ENCODE measurements at places on chromosomes 6 and 20. TPM values are rescaled to one million over a fixed set of nuclear protein-coding genes. Genes with fewer than 3 reads are reported as not detected.

DNA sequence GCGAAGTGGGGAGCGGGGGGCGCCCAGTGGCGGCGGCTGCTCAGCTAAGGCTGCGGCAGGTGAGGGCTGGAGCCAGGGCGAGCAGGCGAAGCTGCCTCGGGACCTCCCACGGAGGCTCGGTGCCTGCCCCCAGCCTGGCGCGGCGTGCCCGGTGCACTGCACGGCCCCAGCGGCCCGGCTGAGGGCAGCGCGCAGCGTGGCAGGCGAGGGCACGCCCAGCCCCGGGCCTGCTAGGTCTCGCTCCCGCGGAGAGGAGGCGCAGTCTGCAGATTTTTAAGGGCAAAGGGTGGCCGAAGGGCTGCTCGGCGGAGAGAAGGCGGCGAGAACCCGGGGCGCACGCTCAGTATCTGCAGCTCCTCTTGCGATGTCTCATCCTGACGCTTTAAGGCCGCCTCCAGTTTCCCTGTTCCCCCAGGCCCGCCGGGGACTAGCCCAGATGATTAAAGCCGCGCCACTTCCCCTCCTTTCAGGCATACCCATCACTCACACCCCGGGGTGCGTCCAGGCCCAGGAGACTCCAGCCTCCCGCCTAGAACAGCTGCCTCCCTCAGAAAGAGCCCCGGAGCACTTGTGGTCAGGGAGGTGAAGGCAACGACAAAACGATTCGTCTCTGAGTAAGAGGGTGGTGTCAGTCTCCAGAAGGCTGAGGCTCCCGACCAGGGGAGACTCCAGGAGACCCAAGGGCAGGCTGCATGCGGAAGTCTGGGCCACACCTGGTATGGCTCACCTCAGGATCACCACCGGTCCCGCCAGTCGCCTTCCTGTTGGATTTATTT, at the start of gene FERMT1:
FERMT1 (minus strand) TSS at position 158 of the 776 bp plus-strand sequence. CDS start 3,476 bp downstream, outside the sequence.
- H3K4me1 ChIP-seq = peaks cover 5% of the 10 kb centered on the region
- peaks cover 28% of the 10 kb centered on the region for H3K27me3 ChIP-seq

GRCh38 chr6:109503327-109504224, 20.6 kb upstream of the ZBTB24 start:
- no peak for DNase-seq
- H3K36me3 ChIP-seq = no peaks in the 10 kb centered on the region
- H3K4me3 ChIP-seq = no peak overlapping the region
- no peak overlapping the region for H3K27ac ChIP-seq

GRCh38 chr20:258963-259362, 1.4 kb downstream of the DEFB132 start:
- DNase-seq = peak; percentile 7
- peaks cover 11% of the 10 kb centered on the region for H3K4me1 ChIP-seq
- no peak overlapping the region for H3K4me3 ChIP-seq
- no peaks in the 10 kb centered on the region for H3K36me3 ChIP-seq
- H3K27me3 ChIP-seq = peaks cover 6% of the 10 kb centered on the region

GRCh38 chr6:33799454-33800113, 4.2 kb downstream of the MLN start:
- H3K4me1 ChIP-seq = no peaks in the 10 kb centered on the region
- H3K27ac ChIP-seq = no peak overlapping the region
- DNase-seq = no peak
- no peaks in the 10 kb centered on the region for H3K36me3 ChIP-seq
- peaks cover 14% of the 10 kb centered on the region for H3K27me3 ChIP-seq

DNA sequence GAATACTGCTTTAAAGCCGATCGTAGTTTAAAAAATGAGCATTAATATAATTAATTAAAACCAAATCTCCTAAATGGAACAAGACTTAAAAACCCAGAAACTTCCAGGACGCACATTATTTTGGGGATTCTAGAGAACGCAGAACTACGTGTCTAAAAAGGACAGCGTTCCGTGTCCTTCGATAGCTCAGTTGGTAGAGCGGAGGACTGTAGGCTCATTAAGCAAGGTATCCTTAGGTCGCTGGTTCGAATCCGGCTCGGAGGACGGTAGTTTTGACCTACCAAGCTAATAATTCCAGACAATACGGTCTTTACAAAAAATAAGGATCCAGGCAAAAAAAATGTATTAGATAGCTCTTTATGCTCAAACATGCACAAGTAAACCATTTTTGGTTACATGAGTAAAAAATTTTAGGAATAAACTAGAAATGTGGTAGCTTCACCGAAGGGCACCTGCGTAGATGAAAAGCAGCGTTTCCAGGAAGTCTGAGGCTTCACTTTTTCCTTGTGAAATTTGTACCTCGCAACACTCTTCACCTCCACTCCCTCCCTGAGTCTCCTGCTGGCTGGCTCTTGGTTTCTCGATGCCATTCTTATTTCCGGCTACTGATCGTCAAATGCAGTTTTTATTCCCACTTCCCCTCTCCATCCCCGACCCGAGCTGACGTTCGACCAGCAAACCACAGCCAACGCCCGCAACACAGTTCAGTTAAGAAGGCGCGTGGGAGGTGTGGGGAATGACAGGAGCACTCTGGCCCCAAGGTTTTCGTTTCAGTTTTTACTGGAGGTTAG, 19.6 kb upstream of the ABT1 start:
- H3K27me3 ChIP-seq = peaks cover 6% of the 10 kb centered on the region
- DNase-seq = no peak
- H3K4me1 ChIP-seq = peaks cover 34% of the 10 kb centered on the region
- peak overlapping the region; percentile 87 for H3K27ac ChIP-seq

DNA sequence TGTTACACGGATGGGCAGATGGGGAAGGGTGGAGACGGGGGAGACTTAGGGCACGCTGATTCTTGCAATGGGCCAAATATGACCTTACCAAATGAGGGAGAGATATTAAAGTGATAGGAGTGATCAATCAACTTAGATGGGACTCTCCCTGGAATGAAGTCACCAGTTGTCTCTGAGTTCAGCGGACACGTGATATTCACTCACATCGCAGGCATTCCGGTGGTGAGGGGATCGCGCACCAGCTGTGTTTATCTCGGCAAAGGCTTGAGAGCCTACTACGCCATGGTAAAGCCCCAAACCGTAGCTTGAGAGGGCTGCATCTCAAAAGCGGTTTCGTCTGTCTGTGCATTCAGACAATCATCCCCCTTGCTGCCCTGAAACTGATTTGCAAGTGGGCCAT, 5.5 kb downstream of the BMP7 start:
- H3K27ac ChIP-seq = no peak overlapping the region
- no peak overlapping the region for H3K4me3 ChIP-seq
- DNase-seq = no peak
- H3K27me3 ChIP-seq = peaks cover 74% of the 10 kb centered on the region
- H3K36me3 ChIP-seq = no peaks in the 10 kb centered on the region

- H3K36me3 ChIP-seq = no peaks in the 10 kb centered on the region
- H3K27me3 ChIP-seq = peaks cover 8% of the 10 kb centered on the region
- no peak overlapping the region for H3K27ac ChIP-seq
- no peak overlapping the region for H3K4me3 ChIP-seq
- no peaks in the 10 kb centered on the region for H3K4me1 ChIP-seq
Observed at GRCh38 chr20:47133809-47134456, 222.6 kb downstream of the ZMYND8 start.

DNA sequence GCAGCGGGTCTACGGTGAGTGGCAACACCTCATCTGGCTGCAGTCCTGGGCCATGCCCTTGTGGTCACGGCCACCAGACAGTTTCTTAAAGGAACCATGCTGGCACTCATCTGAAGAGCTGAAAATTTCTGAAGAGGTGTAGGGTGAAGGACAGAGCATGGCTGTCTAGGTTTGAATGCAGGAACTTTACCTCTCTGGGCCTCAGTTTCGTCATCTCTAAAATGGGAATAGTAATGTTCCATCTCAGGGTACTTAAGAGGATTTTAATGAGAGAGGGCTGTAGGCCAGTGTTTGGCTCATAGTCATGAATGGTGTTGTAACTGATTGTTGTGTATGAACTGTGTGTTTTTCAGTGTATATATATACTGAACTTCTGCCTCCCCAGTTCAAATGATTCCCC, 5.8 kb downstream of the COX4I2 start:
- peaks cover 9% of the 10 kb centered on the region for H3K4me1 ChIP-seq
- no peak overlapping the region for H3K27ac ChIP-seq
- peaks cover 11% of the 10 kb centered on the region for H3K27me3 ChIP-seq
- no peaks in the 10 kb centered on the region for H3K36me3 ChIP-seq

DNA sequence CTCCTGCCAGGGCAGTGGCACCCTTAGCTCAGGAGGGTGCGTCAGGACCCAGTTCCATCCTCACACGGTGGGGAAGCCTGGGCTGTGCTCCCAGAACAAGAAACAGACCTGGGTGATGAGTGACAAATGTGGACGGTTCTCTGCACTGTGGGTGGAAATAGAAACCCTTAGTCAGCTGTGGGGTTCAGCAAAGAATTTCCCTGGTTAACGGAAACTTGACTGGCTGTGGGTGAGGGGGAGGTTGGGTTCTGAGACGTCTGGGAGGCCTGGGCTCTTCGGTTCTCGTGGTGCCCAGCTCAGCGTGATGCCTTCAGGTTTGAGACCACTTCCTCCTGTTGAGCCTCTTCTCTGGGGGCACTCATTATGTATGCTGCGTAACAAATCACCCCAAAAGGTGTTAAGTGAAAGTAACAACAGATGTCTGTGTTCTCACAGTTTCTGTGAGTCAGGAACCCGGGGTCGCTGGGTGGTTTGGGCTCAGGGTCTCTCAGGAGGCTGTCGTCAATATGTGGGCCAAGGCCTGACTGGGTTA, 53.1 kb upstream of the FAM83D start:
- no peaks in the 10 kb centered on the region for H3K27me3 ChIP-seq
- H3K36me3 ChIP-seq = peaks cover 41% of the 10 kb centered on the region
- H3K27ac ChIP-seq = peak overlapping the region; percentile 95
- H3K4me3 ChIP-seq = peak overlapping the region; percentile 72

DNA sequence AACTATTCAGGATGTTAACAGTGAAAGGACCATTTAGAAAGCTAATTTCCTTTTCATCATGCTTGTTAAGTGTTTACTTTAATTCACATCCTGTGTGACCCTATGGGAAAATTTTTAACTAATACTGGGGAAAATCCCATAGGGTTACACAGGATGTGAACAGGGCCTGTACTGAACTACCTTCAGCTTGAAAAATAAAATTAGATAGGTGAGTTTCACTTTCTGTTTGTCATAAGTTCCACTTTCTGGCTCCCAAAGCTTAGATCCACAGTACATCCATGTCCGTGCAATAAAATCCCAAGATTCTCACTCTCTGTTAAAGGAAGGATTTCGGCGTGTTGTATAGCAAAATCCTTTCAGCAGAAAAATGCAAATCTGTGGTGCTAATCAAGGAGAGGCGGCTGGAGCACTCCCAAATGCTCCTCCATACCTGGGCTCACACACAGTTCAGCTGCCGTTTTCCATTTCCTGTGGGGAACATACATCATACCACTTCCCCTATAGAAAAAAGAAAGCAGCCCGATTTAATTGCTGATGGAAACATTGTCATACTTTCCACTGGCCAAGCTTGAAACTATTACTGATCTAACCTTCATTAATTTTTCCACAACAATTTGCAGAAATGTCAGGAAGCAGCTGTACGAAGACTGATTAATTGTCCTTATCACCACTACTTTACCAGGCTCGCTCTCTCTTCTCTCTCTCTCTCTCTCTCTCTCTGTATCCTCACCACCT, 125.2 kb downstream of the HIVEP2 start:
- H3K36me3 ChIP-seq = peaks cover 29% of the 10 kb centered on the region
- H3K27me3 ChIP-seq = no peaks in the 10 kb centered on the region
- H3K27ac ChIP-seq = peak overlapping the region; percentile 91
- peak; percentile 55 for DNase-seq
- peak overlapping the region; percentile 76 for H3K4me3 ChIP-seq

DNA sequence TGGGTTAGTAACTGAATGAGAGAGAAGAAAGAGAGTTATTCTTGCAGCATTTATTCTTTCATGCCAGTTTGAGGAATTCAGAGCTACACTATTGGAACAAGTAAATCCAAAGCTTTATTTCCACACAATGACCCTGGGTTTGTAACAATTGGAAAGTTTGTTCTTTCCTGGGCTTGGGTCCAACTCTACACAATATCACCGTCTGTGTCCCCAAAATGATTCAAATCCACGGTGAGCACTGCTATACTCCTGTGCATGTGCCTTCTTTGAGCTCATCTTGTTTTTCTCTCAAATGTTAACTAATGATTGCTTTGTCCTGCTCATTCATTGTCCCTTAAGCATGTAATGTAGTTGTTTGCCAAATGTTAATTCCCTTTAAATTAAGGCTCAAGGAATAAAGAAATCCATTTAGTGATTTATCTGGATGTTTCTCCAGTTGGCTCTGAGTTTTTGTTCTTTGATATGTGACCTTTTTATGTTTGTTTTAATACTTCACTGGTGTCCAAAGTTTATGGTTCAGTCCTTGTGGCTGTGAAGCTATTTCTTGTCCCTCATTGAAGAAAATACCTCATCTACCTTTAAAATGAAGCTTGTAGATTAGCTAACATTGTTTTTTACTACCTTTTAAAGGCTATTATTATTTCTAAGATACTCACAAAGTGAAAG, 20.5 kb upstream of the CRISP3 start:
- DNase-seq = no peak
- no peaks in the 10 kb centered on the region for H3K27me3 ChIP-seq
- H3K4me1 ChIP-seq = no peaks in the 10 kb centered on the region
- no peaks in the 10 kb centered on the region for H3K36me3 ChIP-seq
- H3K4me3 ChIP-seq = no peak overlapping the region

GRCh38 chr6:123638865-123639264, 2.1 kb upstream of the TRDN start:
- no peak for DNase-seq
- H3K4me1 ChIP-seq = no peaks in the 10 kb centered on the region
- H3K27ac ChIP-seq = no peak overlapping the region
- H3K4me3 ChIP-seq = no peak overlapping the region
- H3K27me3 ChIP-seq = no peaks in the 10 kb centered on the region

GRCh38 chr6:11328613-11329247, 96.3 kb upstream of the NEDD9 start:
- no peak for DNase-seq
- no peak overlapping the region for H3K4me3 ChIP-seq
- no peaks in the 10 kb centered on the region for H3K27me3 ChIP-seq

DNA sequence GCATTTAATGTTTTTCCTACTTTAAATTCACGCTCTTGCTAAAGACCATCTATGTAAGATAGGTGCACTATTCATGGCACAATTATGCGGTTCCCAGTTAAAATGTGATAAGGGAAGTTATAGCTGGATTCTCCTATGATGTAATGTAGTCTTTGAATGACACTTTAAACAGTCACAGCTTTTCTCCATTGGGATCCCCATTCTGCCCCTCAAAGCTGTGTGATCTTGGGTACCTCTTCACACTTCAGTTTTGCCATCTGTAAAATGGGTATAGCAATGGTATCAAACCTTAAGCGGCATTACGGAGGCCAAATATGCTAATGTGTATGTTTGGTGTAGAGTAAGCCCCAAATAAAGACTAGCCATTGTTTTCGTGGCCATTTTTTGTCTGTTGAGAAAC, 64.7 kb upstream of the ZNF217 start:
- no peak for DNase-seq
- H3K36me3 ChIP-seq = no peaks in the 10 kb centered on the region
- H3K4me1 ChIP-seq = peaks cover 62% of the 10 kb centered on the region
- peak overlapping the region; percentile 35 for H3K27ac ChIP-seq

The KIFC1 gene
- 80.9 TPM for total RNA-seq

The SLC17A1 gene
- 0.32 TPM for total RNA-seq
